Tongue (tissue), 3 donors: ENCODE measurements at places on chromosomes 16 and 17.

GRCh38 chr17:69227541-69227940 lies 1.1 kb downstream of the ABCA10 start:
- no peak for DNase-seq

- peak; percentile 54 for DNase-seq
Measured at GRCh38 chr17:63274146-63274545, 172.0 kb downstream of the CYB561 start.

GRCh38 chr17:61340431-61341209 lies 59.0 kb upstream of the TBX2 start:
- DNase-seq, result no peak

DNA sequence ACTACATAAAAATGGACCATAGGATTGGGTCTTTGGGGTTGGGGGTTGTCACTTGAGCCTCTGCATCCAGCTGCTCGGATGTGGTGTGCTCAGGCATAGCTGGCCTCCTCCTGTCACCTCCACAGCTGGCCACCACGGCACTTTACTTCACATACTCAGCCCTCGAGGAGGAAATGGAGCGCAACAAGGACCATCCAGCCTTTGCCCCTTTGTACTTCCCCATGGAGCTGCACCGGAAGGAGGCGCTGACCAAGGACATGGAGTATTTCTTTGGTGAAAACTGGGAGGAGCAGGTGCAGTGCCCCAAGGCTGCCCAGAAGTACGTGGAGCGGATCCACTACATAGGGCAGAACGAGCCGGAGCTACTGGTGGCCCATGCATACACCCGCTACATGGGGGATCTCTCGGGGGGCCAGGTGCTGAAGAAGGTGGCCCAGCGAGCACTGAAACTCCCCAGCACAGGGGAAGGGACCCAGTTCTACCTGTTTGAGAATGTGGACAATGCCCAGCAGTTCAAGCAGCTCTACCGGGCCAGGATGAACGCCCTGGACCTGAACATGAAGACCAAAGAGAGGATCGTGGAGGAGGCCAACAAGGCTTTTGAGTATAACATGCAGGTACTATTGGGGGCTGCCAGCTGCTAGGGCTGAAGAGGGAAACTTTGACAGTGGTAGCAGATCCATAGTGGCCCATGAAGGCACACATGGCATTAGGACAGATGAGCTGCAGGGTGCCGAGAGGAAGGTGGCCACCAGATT lies 30.8 kb downstream of the CDIP1 start:
- no peak for DNase-seq

- no peak for DNase-seq
Measured at GRCh38 chr17:29905879-29906167, 24.2 kb downstream of the SSH2 start.

GRCh38 chr17:77601054-77601979 lies 357.2 kb upstream of the TNRC6C start:
- no peak for DNase-seq

DNA sequence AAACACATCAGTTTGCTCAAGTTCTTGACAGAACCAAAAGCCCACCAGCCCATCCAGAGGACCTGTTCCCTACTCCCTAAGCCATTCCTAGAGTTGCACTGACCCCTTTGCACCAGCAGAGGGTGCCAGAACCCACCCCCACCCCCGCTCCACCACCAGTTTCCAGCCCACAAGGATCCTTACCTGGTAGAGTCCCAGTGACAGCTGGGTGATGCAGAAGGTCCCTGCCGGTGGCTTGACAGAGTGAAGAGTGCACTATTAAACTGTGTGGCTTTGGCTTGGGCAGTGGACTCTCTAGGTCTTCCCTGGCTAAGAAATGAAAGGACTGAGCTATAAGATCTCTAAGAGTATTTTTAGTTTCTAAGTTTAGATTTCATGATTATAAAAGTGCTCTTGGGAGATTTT lies 73.3 kb upstream of the MTMR4 start:
- DNase-seq, result peak; percentile 70

- peak; percentile 57 for DNase-seq
Measured at GRCh38 chr17:42804918-42805367, 6.3 kb downstream of the CNTD1 start.

- DNase-seq, result no peak
Measured at GRCh38 chr16:73874324-73874723, 422.3 kb upstream of the PSMD7 start.

GRCh38 chr16:25298165-25298872 lies 40.7 kb upstream of the ZKSCAN2 start:
- no peak for DNase-seq

- peak; percentile 46 for DNase-seq
Measured at GRCh38 chr16:65950211-65950610, 416.3 kb upstream of the CDH5 start.

- no peak for DNase-seq
Measured at GRCh38 chr16:10667239-10667638, 27.5 kb downstream of the TEKT5 start.

- peak; percentile 37 for DNase-seq
Measured at GRCh38 chr17:38361694-38362465, 10.2 kb downstream of the SOCS7 start.

- no peak for DNase-seq
Measured at GRCh38 chr16:23148166-23148512, 1.1 kb downstream of the USP31 start.

- DNase-seq, result no peak
Measured at GRCh38 chr17:4782652-4783051, 3.5 kb downstream of the VMO1 start.

GRCh38 chr16:53372992-53373871 lies 61.0 kb upstream of the RBL2 start:
- DNase-seq, result peak; percentile 8

DNA sequence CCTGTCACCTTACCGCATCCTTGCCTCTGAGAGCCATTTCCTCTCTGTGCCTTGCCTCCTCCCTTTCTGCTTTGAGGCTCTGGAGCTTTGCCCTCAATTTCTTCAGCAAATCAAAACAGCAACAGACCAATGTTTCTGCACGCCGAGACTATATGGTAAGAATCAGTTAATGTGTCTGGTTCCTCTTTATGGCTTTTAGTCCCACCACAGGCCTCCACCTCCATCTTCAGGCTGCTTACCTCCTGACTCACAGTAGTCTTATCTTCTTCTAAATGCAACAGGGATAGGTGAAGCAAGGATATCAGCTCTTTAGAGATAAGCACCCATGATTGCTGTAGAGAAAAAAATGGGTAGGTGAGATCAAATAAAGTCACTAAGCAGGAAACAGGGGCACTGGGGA lies 9.2 kb upstream of the ALDOC start:
- no peak for DNase-seq

DNA sequence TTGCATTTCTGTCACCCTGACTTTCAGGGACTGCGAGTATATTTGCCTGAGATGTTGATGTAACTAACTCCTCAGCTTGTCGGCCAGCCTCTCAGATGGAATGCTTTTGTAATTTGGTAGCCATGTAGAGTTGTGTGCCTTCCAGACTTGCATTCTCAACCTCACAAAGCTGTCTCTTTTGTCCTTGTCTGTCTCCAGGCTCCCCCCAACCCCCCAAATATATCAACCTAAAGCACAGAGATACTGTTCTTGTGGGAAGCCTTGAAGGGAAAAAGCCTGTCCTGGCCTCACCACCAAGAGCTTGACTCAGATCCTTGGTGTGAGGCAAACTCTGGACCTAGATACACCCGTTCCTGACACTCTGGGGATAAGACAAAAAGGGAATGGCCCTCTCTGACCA lies 18.4 kb downstream of the SAP30BP start:
- DNase-seq, result no peak

DNA sequence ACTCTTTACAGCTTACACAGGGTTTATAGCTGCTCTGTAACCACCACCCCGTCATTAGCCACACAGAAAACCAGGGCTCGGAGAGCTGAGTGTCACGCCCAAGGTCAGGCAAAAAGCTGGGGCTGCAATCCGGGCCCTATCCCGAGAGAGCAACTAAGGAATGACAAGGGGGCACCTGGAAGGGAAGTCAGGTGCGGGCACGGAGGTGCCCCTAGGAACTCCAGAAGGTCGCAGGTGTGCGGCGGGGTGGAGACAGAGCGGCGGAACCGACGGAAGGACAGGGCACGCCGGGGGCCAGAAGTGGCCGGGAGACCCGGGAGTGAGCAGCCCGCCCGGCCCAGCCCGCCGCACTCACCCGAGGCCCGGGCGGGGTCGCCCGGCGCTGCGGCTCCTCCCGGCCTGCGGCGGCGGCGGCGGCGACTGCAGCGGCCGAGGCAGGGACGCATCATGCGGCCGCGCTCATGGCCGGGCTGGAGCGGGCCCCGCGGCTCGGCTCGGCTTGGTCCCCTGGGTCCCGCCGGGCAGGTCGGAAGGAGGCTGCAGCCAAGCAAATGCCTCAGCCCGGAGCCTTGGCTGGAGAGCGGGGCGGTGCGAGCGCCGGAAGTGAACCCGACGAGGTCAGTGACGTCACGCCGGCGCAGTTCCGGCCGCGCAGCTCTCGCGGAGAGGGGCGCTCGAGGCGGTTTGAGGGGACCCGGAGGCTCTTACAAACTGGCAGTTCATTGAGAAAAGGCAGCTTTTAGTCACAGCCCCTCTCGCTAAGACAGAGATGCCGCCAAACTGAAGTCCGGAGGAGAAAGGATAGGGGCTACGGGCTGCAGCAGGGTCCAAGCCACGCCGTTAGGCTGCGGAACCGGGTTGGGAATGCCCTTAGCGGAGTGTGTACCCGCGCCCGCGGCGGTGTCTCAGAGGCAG lies at the start of gene ZDHHC7:
TSS of gene ZDHHC7 (minus strand) at position 605 of the 915 bp plus-strand sequence. CDS start 20,917 bp downstream, outside the sequence.
- peak; percentile 96 for DNase-seq

DNA sequence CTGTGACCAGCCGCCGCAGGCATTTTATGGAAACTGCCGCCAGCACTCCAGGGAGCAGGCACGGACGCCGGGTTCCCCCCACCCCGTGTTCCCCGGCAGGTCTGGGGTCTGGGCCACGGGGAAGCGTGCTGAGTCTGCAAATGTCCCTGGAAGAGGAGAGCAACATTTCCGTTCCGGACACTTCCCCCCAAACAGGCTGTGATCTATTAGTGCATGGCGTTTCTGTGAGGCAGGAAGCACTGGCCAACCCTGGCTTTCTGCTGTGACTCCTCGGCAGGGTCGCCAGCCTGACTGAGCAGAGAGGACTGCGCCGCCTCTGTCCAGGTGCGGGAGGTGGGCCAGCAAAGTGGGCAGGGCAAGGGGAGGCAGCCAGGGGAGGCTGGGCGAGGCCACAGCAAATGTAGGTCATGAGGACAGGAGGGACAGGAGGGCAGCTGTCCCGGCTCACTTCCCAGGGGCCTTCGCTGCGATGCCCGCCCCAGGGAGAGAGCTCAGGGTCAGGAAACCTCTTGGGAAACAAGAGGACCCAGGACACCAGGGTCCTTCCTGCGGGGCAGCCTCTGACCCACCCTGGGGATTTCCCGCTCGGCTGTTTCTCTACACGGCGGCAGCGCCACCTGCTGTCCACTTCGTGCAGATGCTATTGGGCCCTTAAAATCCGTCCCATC lies 9.5 kb downstream of the FOXF1 start:
- peak; percentile 77 for DNase-seq

- peak; percentile 49 for DNase-seq
Measured at GRCh38 chr17:50593321-50593720, 32.8 kb downstream of the CACNA1G start.

DNA sequence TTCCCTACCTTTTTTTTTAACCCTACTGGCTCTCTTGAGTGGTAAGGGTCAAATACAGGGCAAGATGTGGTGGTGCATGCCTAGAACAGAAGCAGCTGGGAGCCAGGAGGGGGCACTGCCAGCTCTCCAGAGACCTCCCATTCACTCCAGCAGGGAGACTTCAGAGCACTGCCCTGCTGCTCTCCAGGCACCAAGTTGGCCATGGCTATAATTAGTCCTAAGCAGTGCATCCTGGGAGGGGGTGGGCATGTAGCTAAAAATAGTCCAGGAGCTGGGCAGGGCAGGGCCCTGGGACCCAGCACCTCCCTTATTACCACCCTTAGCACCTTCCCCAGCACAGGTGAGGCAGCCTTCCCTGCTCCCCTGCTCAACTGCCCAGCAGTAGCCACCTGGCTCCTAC lies 3.5 kb downstream of the CORO6 start:
- peak; percentile 75 for DNase-seq

- no peak for DNase-seq
Measured at GRCh38 chr16:85541980-85542900, 70.9 kb upstream of the GSE1 start.

- DNase-seq, result no peak
Measured at GRCh38 chr16:8739151-8739550, 58.3 kb downstream of the TMEM186 start.

DNA sequence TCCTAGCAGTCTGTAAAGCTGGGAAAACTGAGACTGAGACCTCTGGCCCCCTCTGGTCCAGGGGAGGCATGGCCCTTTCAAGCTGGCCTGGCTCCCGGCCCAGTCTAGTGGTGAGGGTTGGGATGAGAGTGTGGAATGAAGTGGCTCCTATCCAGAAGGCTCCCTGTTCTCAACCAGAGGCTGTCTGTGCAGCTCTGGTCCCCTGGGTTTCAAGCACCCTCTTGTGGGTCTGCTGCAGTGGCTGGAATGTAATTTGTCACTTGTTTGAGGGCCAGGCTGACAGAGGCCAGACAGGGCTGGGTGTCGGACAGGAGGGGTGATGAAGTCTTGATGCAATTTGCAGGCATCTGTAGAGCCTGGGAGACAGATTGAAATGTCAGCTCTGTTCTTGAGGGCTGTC lies 22.1 kb upstream of the PHF12 start:
- peak; percentile 60 for DNase-seq

DNA sequence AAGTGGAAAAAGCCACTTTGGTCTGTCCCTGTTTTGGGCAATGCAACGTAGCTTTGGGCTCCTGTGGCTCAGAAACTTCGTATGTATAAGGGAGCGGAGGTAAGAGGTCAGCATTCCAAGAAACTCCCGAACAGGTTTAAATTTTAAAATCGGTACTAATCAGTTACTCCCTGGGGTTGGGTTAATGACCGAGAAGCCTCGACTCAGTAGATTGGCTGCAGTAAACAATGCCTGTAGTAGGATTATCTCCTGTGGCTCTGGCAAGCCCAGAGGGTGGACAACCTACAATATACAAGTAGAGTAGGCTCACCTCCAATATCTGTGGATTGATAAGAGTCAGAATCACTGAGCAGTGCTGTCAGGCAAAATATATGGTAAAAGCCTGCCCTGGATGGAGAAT lies 1.6 kb upstream of the GNA13 start:
- DNase-seq, result no peak

DNA sequence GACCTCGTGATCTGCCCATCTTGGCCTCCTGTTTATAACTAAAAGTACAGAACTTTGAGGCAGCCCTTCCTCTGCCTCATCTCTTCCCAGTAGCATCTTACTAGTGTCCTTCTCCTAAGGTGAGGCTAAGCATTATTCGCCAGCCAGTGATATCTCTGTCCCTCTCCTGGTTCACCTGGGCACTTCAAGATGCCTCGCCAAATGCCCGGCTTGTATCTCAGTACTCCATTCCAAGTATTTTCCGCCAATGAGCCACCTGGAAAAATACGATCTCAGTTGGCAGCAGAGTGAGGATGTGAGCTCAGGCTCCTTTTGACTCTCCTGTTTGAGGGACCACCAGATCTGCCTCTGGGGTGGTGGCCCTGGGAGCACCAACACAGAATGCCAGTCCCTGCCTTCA lies 25.9 kb upstream of the WSCD1 start:
- DNase-seq, result no peak

- DNase-seq, result no peak
Measured at GRCh38 chr16:86121374-86122010, 222.5 kb downstream of the IRF8 start.

DNA sequence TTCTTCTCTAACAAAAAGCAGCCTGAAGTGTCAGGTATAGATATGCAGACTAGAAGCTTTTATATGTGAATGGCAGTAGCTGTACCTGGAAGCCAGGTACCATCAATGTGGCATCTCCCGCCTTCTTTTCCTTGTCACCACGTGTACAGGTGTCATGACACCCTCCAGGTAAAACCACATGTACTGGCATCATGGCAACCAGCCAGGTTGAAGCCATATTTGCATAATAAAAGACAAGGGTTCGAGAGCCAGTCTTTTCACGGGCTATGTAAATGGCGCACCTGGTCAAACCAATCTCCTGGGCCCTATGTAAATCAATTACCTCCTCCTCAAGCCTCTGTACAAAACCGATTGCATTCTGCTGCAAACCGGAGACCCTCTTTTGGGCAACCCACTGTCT lies 541.3 kb downstream of the CDH11 start:
- no peak for DNase-seq
